Activated T-cell treated with anti-CD3 and anti-CD28 coated beads for 48 hours (primary cell): ENCODE measurements at places on chromosomes 7 and 10.

- DNase-seq, result no peak
Observed at GRCh38 chr7:98730326-98730725, 113.2 kb downstream of the NPTX2 start.

GRCh38 chr10:103659674-103660363 lies 166.3 kb downstream of the NEURL1 start:
- peak; percentile 36 for DNase-seq

GRCh38 chr7:127252778-127253280 lies at the start of gene GRM8:
Gene GRM8, minus strand, starts transcription at chr7:127252941.
- DNase-seq, result no peak

- DNase-seq, result no peak
Observed at GRCh38 chr7:147513451-147513850, 1077.1 kb upstream of the C7orf33 start.

- no peak for DNase-seq
Observed at GRCh38 chr10:34959321-34959720, 130.8 kb downstream of the CUL2 start.

- no peak for DNase-seq
Observed at GRCh38 chr7:102063690-102064180, 222.9 kb upstream of the SH2B2 start.
